ENCODE measurements at places on chromosomes 5 and 9.

GRCh38 chr5:342501-343460 lies 21.3 kb downstream of the AHRR start:
- DNase-seq = no peak

DNA sequence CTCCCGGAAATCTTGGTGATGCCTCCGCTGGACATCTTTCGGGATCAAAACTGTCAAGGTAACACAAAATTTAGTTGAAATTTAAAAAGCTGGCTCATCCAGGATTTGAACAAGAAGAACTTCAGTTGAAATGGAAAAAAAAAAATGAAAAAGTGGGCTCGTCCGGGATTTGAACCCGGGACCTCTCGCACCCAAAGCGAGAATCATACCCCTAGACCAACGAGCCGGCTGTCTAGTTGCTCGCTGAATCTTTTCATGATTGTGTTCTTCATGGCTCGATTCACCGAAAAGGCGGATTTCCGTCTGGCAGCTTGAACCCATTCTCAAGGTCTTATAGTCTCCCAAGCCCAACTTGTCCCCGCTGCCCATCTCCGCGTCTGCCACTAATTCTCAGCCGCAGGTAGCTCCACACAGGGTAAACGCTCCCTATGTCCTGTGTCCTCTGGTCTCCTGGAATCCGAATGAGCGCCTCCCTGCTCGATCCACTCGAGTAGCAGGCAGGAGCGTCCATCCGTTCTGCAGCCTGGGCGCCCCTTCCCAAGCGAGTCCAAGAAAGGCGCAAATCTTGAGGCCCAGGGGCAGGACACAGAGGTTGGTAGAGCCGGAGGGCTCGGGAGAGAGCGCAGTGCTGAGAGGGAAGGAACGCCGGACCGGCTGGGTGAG lies 16.2 kb downstream of the TRIM7 start:
- peak; percentile 64 for DNase-seq

DNA sequence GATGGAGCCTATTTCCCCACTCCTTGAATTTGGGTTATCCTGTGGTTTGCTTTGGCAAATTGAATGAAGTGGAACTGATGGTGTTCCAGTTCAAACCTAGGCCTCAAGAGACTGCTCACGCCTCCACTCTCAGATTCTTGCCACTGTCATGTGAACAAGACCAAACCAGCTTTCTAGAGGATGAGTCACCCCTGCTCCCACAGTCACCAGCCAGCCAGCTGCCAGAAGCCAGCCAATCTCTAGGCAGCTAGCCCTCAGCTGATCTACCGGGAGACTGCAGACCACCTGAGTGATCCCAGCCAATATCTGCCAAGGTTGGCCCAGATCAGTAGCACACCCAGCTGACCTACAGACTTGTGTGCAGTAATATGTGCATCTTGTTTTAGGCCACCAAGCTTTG lies 300.6 kb downstream of the TMEM38B start:
- no peak for DNase-seq

DNA sequence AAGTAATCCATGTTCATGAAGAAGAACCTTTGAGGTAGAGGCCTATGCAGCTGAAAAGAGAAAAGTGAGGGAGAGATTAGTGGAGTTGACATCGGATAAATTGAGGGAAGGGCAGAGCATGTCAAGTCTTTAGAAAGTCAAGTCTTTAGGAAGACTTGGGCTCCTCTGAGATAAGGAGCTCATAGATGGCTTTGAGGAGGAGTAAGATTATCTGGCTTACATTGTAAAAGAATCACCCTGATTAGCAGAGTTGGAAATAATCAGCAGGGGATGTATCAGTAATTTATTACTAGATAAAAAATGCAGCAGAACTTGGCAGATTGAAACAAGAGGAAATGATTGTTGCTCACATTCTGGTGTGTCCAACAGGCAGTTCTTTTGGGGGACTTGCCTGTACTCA lies 727.2 kb upstream of the WWC1 start:
- no peak for DNase-seq

DNA sequence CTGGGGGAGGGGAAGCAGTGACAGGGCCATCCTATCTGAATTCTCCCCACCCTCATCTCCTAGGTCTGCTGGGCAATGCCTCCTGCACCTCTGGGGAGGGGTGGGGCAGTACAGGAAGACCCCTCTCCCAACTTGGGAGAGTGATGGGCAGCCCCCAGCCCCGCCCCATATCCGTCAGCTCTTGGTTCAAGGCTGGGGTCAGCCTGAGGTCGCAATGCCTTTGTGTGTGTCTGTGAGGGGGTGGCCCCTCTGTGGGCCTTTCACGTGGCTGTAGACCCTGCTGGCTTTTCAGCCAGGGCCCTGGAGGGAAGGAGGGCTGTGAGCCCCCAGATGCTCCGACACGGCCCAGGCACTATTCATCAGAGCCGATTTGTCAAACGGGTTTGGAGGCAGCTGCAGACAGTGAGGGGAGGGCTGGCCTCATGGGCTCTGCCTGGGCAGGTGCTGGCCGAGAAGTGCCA lies 49.5 kb upstream of the RNU6ATAC start:
- no peak for DNase-seq

DNA sequence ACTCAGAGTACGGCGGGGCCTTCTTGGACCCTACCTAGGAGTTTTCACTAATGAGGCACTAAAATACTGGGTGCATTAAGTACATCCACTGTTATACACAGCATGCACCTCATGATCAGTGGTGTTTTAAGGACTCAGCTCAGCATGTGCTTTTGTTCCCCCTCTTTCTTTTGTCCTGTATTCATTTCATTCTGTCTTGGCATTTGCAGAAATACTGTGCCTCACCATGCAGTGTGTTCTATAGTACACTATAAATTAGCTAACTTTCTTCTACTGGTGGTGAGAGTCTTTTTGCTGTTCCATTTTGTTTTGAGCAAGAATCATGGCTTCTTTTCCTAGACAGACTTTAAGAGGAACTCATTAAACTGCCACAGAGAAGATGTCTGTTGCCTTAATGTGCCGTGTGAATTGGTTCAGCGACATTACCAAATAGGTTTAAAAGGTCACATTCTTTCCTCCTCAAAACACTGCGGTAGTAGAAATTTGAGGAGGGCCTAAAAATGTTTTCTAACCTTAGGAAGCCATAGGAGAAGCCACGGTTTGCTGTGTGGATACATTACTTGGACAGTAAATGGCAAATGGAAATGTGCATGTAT lies 276.6 kb downstream of the MAST4 start:
- DNase-seq = no peak

- DNase-seq = no peak
These were observed 61.7 kb upstream of the PSD2 start for GRCh38 chr5:139733698-139734538.

- no peak for DNase-seq
These were observed 9.9 kb upstream of the NINJ1 start for GRCh38 chr9:93143830-93144530.

DNA sequence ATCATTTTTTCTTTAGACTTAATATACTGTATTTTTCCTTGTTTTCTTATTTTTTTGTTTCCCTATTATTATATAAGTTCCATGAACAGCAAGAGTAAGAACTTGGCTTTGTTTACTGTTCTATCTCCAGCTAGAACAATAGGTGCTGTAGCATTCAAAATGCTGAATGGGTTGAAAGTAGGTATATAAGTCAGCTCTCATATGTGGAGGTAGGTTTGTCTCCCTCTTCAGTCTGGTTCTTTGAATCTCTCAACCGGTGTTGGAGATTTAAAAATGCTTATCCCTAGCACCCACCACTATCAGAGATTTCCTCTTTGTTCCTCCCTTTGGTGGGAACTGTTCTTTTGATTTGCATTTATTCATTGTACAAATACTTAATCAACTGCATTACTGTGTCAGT lies 87.5 kb upstream of the FSD1L start:
- DNase-seq = no peak

DNA sequence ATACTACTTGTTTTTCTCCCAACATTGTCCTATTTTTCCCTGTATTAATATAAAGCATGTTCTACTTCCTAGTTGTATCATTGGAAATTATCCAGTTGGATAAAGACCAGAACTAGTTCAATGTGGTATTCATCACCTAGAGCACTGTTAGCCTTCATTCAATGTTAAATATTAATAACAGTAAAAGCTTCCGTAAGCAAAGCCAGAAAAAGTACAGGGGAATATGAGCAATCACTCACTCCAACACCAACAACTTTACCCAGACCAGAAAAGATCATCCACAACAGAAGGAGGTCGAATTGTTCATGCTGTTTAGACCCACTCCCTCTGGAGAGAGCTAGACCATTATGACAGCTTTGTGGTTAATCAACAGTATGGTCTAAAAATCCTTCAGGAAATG lies 728.4 kb downstream of the MAT2B start:
- DNase-seq = no peak

- no peak for DNase-seq
These were observed 363.4 kb upstream of the KIF2A start for GRCh38 chr5:61942462-61943049.

GRCh38 chr5:168168978-168169698 lies 122.3 kb upstream of the WWC1 start:
- DNase-seq = no peak

- no peak for DNase-seq
These were observed 88.9 kb downstream of the S1PR3 start for GRCh38 chr9:89080193-89080592.

- no peak for DNase-seq
These were observed 44.1 kb upstream of the CLINT1 start for GRCh38 chr5:157903117-157903450.

DNA sequence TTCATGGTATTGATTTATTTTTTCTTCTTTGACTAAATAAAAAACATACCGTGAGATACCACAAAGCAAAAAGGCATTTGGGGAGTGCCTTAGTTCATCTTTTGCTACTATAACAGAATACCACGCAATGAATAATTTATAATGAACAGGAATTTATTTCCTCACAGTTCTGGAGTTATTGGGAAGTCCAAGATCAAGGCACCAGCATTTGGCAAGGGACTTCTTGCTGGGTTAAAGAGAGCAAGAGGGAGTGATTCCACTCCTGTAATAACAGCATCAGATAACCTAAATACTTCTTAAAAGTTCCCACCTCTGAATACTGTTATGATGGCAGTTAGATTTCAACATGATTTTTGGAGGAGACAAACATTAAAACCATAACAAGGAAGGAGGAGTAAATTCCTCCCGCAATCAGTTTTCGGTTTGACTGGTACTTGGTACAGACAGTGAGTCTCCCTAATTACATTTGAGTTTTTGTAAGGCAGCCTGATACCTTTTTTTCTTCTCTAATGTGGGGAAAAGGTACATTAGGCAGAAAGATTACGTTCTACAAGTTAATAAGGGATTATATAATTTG lies 8.8 kb upstream of the OMD start:
- DNase-seq = no peak

DNA sequence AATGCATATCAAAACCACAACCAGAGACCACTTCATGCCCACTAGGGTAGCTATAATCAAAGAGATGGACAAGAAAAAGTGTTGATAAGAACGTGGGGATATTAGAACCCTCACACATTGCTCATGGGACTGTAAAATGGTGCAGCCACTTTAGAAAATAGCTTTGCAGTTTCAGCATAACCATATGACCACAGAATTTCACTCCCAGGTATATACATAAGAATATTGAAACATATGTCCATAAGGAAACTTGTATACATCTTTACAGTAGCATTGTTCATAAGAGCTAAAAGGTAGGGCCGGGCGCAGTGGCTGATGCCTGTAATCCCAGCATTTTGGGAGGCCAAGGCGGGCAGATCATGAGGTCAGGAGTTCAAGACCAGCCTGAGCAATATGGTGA lies 56.4 kb downstream of the S1PR3 start:
- no peak for DNase-seq

GRCh38 chr5:115588640-115589039 lies 13.6 kb downstream of the TICAM2 start:
- no peak for DNase-seq

DNA sequence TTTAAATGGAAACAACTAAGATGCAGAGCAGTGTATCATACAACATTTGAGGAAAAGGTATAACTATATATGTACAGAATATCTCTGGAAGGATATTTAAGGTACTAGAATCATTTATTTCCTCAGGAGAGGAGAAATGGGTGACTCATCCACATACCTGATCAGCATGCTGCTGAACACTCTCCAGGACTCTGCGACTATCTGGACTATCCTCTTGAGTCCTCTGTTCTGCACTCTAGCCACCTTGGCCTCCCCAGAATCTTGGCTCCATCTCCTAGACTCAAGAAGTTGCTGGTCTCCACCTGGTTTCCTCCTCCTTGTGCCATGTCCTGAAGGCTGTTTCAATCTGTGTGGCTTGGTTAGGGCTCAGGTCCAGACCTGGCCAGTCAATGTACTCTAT lies 8.8 kb upstream of the PRDM6 start:
- DNase-seq = no peak

- no peak for DNase-seq
These were observed 67.7 kb downstream of the ABCA1 start for GRCh38 chr9:104860263-104860662.

GRCh38 chr5:96333391-96333790 lies 99.7 kb downstream of the PCSK1 start:
- no peak for DNase-seq

DNA sequence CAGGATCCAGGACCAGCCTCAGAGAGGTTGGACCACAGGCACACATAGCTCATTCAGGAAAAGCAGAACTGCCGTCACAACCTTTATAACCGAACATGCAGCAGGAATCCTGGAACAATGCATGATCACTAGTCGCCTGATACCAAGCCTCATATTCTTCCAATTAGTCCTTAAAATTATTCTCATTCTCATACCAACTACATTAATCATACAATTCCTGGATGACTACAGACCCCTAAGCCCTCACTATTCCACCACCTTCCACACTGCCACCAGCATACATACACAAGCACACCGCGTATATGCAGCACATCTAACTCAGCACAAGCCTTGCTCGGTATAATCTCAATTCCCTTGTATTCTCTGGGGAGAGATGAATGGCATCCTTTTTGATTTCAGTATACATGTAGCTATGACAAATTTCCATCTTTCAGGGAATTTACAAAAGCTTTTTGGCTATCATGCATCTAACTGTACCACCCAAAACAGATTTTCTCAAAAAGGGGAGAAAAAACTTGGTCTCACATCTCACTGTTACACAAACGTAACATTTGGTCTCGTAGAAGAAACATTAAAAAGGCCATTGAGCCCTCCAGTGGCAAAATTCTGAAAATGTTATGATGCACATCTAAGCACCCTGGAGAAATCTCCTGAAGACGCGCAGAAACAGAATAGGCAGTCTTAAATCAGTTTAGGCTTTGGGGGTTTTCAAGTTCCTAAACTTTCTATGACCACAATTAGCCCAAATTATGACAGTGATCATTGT lies 46.2 kb downstream of the MCTP1 start:
- DNase-seq = no peak

- DNase-seq = no peak
These were observed 1.3 kb upstream of the NIPBL start for GRCh38 chr5:36875051-36875789.

DNA sequence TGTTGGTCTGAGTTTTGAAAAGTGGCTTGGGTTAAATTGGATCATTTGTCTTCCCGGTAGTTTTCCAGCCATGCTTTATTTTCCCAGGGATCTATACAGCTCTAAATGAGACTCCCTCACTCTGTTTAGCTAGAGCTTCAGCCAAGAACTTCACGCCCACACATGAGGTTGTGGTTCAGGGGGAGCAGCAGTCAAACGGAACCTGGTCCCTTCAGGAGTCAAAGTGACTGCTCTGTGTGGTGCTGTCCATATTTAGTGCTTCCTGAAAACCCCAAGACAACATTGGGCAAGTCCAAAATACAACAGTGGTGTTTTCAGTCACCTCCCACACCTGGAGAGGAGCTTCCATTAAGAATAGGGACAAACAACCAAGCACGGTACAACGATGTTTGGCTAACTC lies 90.5 kb downstream of the ANKH start:
- DNase-seq = no peak

GRCh38 chr9:124101969-124102345 lies 90.4 kb downstream of the LHX2 start:
- DNase-seq = no peak

Data from brain pericyte (primary cell).